Small intestine (tissue), 16 donors: ENCODE measurements at places on chromosomes 7 and 10.

- DNase-seq: peak; percentile 97
These were observed 166.3 kb downstream of the NEURL1 start for GRCh38 chr10:103659674-103660363.

- no peak for DNase-seq
These were observed 60.9 kb downstream of the RBM20 start for GRCh38 chr10:110704906-110705476.

DNA sequence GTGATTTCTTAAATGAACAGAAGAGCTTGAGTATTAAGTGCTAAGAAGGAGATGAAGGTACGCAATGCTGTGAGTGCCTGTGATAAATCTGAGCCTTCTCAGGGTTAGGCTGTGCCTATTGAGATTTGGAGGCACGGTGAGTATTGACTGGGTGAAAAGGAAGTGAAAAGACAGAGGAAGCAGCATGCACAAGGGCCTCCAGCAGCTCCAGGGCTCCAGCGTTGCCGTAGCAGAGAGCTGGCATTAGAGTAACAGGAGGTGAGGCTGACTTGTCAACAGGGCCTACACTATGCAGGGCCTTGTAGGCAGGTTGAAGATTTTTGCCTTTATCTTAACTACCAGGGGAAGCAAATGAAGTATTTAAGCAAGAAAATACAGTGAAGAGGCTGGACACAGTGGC is 54.1 kb upstream of the PDCD4 start:
- DNase-seq: no peak

GRCh38 chr10:119871881-119872609 is 598 bp downstream of the MCMBP start:
- DNase-seq: peak; percentile 66

DNA sequence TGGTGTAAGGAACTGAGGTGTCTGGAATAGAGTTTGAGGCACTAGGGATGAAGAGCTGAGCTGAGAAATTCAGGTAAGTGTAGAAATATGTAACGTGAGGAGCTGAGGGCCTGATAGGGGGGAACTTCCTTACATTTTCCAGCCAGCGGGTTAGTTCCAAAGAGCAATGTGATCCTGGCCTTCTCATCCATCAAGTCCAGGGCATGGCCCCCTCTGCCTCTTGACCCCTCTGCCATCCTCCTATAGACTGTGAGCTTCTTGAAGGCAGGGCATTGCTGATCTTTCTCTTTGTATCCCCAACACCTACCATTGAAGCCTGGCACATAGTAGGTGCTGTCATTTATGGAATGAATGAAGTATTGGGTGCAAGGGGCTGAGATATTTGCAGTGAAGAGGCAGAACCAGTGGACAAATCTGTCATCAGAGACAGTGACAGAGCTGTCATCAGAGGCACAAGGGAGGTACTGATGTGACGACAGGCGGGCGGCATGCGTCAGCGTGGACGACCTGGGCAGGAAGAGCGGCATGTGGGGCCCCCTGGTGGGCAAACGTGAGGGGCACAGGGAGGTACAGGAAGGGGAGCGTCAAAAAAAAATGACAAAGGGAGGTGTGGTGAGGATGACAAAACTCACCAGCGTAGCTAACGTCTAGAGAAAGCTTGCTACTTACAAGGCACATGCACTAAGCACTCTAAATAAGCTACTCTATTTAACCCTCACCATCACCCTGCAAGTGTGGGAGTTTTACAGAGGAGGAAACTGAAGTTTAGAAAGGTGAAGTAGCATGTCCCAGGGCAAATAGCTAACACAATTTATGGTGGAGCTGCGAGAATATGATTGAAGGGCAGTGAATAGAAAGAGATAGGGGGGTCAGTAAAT is 5.2 kb upstream of the CAMK2G start:
- DNase-seq: peak; percentile 94

- no peak for DNase-seq
These were observed 229.4 kb upstream of the MYO3A start for GRCh38 chr10:25704622-25705021.

DNA sequence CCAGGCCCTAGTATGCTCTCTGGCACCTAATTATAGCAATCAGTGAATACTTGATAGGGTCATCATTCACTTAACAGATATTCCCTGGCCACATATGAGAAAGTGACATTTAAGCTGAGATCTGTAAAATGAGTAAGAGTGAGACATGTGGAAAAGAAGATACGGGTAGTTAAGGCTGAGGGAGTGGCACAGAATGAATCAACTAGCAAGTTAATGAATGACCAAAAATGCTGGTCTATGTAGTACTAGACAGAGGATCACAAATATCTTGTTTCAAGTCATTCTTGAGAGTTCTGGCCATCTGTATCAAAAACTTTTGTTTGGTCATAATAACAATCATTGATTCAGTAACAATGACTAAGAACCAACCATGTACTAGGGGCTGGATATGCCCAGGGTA is 954.9 kb downstream of the CNTNAP2 start:
- peak; percentile 44 for DNase-seq
